Neural progenitor cell (in vitro differentiated cells): ENCODE measurements at places on chromosomes 11 and 22.

DNA sequence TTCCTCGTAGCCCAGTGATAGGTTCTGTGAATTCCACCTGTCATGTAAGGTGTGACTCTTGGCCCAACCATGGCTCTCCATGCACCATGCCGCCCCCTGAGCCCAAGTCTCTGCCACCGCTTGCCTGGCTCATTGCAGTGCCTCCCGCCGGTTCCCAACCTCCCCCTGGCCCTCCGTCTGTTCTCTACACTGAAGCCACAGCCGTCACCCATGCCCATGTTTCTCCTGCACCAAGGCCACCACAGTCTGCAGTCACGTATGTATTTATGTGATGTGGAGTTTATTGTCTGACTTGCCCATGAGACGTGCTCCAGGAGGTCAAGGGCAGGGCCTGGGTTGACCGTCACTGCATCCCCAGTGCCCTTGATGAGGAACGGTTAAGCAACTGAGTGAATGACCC is 35.9 kb downstream of the PKNOX2 start:
- no peak for DNase-seq

- no peak for DNase-seq
These were observed 84.8 kb downstream of the SLC1A2 start for GRCh38 chr11:35334385-35335090.

DNA sequence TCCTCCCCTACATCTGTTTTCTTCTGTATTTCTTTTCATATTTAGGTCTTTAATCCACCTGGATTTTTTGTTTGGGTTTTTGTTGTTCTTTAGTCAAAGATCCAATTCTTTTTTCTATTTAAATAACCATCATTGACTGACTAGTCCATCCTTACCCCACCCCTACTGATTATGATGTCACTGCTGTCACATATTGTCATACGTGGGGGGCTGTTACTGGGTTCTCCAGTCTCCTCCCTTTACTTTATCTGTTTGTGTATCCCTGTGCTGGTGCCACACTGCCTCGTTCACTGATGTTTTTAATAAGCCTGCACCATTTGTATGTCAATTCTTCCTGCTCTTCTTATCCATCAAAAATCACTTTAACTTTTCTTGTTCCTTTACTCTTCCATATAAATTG is 6.9 kb upstream of the DCPS start:
- DNase-seq = no peak

DNA sequence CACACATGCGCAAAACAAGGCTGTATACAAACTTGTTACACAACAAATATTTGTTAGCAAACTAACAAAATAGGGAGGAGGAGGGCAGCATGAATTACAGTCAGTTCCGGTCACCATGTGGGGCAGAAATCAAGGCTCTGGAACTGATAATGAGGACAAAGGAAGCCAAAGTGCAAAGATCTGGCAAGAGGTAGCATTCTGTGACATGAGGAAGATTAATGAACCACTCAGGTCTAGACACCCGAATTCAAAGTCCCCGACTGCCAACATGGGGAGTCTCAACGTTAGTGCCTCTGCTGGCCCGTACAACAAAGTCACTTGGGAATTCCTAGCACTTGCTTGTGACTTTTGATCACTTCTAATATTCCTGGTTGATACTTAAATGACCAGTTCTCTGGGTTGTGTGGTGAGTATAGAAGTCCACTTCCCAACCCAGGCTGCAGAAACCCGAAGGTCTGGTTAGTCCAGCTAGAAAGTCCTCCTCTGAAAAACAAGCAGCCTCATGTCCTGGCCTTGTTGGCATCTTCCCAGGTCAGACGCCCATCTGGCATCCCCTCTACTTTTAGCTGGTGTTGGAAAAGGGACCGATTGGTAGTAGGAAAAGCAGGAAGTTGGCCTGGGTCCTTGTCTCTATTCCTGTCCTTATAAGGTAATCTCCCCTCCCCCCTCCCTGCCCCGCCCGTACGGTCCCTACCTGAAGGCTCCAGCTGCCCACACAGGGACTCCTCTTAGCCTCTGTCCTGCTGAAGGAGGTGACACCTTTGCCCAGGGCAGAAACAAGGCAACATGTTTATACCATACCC is 1.6 kb downstream of the SUN2 start:
- DNase-seq = no peak

GRCh38 chr11:73335204-73335923 is 27.3 kb downstream of the ARHGEF17 start:
- DNase-seq = peak; percentile 83

DNA sequence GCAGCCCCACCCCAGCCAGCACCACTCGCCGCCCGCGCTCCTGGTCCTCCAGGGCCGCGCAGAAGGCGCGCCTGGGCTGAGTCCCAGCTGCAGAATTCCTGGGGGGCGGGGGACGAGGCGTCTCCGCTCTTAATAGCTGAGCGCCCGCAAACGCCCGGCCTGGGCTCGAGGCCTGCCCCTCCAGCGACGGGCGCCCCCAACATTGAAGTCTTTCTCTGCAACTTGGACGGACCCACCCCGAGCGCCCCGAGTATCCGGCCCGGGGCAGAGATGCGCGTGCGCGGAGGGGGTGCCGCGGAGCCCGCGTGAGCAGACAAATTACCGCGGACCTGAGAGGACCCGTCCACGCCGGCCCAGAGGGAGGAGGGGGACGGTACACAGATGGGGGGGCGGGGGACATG is 6.7 kb upstream of the SYT7 start:
- DNase-seq = peak; percentile 87

DNA sequence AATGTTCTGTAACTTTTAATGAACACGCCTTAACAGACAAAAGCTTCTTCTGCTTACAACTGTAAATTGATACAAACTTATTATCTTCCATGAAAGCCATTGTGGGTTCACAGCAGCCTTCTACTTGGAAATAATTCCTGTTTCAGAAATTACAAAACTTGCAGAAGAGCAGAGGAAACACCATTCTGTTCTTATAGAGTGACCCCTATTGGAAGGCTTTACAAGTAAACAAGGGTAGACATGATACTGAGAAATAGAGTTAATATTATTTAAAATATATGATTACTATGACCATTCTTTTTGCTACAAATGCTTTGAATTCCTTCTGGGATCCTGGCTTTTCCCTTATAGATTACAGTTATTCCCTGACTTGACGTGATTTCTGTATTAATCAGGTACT is 32.4 kb upstream of the KCNA4 start:
- no peak for DNase-seq

GRCh38 chr11:122075016-122075415 is 41.0 kb downstream of the BLID start:
- DNase-seq = no peak

DNA sequence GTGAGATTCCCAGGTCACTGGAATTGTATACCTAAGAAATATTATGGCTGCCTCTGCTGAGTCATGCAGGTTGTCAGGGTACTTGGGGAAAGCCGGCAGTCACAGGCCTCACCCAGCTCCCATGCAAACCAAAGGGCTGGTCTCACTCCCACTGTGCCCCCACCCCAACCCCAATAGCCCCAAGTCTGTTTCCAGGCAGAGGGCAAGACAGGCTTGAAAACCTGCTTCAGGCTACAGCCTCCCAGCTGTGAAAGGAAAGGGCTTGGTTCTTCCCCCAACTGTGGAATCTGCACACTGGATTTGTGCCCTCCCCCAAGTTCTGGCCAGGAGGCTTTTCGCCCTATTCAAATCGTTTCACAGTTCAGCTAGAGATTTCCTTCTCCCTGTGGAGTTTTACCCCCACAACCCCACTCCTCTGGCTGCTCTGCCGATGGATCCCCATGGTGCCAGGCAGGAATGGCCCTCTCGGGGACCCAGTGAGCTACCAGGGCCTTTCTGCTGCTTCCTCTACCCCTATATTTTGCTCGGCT is 37.0 kb upstream of the ABTB2 start:
- DNase-seq = no peak

- DNase-seq = no peak
These were observed 26.4 kb downstream of the MB start for GRCh38 chr22:35590634-35591295.

GRCh38 chr11:87597725-87598124 is 560.0 kb downstream of the TMEM135 start:
- DNase-seq = no peak

DNA sequence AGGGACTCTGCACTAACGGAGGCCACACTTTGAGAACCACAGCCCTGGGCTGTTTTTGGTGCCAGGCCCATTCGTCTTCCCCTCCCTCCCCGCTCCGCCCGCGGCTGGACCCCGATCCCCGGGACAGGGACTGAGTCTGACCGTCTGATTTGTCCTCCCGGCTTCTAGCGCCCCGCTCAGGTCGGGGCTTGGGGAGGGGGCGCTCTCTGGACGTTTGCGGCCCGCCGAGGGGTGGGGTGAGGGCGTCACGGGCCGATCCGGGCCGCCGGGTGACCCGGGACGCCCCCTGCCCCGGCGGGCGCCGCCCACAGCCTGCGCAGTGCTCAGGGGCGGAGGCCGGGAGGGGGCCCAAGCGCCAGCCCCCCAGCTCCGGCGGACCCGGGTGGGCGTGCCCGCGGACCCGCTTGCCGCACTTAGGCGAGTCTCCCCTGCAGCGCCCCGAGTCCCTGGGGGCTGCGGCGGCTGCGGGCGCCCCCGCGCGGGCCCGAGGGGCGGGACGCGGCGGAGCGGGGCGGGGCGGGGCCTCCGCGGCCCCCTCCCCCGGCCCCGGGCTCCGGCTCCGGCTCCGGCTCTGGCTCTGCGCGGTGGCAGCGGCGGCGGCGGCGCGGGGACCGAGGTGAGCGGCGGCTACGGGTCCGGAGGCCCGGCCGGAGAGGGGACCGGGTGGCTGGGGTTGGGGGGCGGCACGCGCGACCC is 33.7 kb upstream of the PRR5 start:
- peak; percentile 86 for DNase-seq

DNA sequence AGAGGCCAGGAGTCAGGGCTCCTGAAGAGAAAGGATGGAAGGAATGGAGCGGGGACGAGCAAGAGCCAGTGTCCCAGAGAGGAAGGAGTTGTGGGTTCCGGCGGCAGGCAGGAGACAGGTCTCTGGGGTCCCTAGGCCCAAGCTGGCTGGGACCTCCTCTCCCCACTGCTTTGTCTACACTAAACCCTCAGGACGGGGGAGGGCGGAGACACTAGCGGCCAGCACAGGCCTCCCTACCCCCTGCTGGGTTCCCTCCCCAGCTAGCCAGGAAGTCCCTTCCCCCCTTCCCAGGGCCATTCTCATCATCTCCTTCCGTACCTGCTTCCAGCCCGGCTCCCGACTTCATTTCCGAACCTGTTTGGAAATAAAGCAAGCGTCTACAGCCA is 79.5 kb downstream of the ST3GAL4 start:
- no peak for DNase-seq

DNA sequence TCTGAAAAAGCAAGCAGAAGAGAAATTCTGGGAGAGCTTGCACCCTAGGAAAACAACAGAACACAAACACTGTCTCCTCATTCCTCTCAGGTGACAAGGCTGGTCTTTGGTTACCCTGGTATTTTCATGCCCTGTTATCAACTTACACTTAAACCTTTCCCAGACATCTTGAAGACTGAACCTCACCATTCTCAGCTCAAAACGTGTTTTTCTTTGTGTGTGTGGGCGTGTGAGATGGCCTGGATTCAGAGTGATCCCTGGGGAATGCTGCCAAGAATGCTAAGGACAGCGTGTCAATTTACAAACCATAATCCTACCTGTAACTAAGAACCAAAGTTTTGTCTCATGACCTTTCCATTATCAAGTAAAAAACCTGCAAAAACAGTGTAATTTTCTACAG is 33.3 kb downstream of the ELF5 start:
- DNase-seq = no peak

DNA sequence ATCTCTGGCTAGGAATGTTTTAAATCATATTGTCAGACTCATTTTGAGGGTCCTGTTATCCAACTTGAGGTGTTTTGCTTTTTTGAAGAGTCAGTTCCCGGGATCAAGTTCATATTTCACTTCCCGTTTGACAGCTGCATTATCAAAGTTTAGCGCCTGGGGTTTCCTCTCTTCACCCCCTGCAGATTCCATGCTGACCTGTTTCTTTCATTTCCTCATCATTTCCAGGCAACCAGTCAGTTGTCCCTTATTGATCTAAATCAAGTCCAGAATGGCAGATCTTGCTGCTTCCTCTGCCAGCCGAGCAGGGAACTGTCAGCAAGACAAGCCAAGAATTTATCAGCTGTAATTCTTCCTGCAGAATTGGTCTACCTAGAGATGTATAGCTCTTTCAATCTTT is 197.6 kb upstream of the SYN3 start:
- no peak for DNase-seq

GRCh38 chr22:33535937-33536875 is 384.1 kb downstream of the LARGE1 start:
- DNase-seq = no peak

DNA sequence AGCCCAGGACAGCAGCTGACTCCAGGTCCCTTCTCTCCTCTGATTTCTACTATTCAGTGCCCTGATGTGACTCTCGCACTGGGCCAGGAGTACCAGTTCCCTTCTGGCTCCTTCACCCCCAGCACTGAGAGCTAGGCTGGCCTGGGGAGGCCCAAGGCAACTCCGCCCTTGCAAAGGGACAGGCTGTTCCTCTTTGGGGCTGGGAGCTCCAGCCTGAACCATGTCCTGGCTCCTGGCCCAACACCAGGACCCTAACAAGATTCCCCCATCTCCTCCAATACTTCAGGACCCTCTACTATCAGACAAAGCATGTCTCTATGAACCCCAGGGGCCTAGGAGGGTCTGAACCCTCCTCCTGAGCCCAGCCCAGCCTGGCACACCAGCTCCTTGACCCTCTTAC is 12.5 kb downstream of the CREB3L1 start:
- no peak for DNase-seq

GRCh38 chr11:42528911-42529310 is 782.9 kb upstream of the API5 start:
- no peak for DNase-seq

DNA sequence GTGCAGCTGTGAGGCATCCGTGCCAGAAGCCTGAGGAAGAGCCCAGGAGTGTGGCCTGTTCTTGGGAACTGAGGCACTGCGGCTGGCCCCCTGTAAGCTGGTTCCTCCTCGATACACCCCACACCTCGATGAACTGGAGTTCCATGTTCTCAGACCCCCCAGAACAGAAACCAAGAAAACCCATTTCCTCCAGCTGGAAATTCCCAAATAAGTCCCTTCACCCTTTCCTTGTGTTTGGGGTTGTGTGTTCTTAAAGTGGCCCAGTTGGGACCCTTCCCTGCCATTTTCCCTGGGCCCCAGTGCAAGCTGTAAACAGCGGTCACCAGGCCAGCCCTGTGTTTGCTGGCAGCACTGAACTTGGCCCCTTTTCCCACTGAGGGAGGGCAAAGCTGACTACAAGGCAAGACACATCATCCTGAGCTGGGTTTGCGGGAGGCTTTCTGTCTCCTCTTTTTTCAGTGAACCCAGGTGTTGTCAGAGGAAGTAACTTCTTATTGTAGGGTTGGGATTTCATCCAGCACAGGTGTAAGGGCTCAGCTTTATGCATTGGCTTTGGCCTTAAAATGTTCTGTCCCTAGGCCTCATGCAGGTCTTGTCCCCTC is 60.1 kb upstream of the MPEG1 start:
- no peak for DNase-seq

GRCh38 chr11:122327528-122327927 is 211.5 kb upstream of the BLID start:
- DNase-seq = no peak

DNA sequence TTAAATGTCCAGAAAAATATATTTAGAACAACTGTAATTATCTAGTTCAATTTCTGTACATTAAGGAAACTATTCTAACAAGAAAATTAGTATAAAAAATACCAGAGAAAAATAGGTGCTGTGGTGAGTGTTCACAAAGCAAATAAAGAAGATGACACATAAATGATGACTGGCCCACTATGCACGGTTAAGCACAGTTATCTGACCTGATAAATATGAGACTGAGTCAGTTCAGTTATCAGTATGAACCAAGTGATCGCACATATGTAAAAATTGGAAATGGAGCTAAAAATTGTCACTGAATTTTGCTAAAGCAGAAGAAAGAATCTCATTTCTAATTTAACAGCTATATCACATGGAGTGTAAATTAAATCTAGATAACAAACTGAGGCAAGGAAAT is 18.8 kb upstream of the MAML2 start:
- no peak for DNase-seq

GRCh38 chr22:37292641-37293040 is 10.3 kb downstream of the CYTH4 start:
- no peak for DNase-seq
